ENCODE measurements at places on chromosomes 5 and 9. TPM values are rescaled to one million over a fixed set of nuclear protein-coding genes. Genes with fewer than 3 reads are reported as not detected.

CYLC2 gene
- not detected for total RNA-seq

C9orf85 gene
- 8.0 TPM for total RNA-seq

RMND5B gene
- 40.8 TPM for total RNA-seq

LCN1 gene
- total RNA-seq, result not detected

MRPL50 gene
- total RNA-seq, result 7.2 TPM

- H3K27ac ChIP-seq, result no peak overlapping the region
- H3K4me3 ChIP-seq, result no peak overlapping the region
These were observed 357.4 kb upstream of the CCNH start for GRCh38 chr5:87770016-87770570.

GRCh38 chr9:129412814-129413536, 207.9 kb downstream of the C9orf50 start:
- H3K36me3 ChIP-seq, result no peaks in the 10 kb centered on the region
- H3K4me3 ChIP-seq, result 0 out of 2 replicates have a peak overlapping the region, but pooled peaks have one; percentile 12
- peaks cover 36% of the 10 kb centered on the region for H3K4me1 ChIP-seq

- no peaks in the 10 kb centered on the region for H3K27me3 ChIP-seq
- H3K4me3 ChIP-seq, result no peak overlapping the region
- DNase-seq, result peak; percentile 48
- H3K27ac ChIP-seq, result peak overlapping the region; percentile 55
These were observed 7.5 kb upstream of the ANKRD33B start for GRCh38 chr5:10556289-10556807.

- no peak overlapping the region for H3K4me3 ChIP-seq
- no peaks in the 10 kb centered on the region for H3K4me1 ChIP-seq
- H3K36me3 ChIP-seq, result no peaks in the 10 kb centered on the region
- no peak overlapping the region for H3K27ac ChIP-seq
These were observed 280.0 kb downstream of the GAS1 start for GRCh38 chr9:86667307-86667706.

GRCh38 chr9:83431101-83432060, 106.8 kb downstream of the FRMD3 start:
- H3K4me1 ChIP-seq, result peaks cover 36% of the 10 kb centered on the region
- H3K4me3 ChIP-seq, result peak overlapping the region; percentile 23

DNA sequence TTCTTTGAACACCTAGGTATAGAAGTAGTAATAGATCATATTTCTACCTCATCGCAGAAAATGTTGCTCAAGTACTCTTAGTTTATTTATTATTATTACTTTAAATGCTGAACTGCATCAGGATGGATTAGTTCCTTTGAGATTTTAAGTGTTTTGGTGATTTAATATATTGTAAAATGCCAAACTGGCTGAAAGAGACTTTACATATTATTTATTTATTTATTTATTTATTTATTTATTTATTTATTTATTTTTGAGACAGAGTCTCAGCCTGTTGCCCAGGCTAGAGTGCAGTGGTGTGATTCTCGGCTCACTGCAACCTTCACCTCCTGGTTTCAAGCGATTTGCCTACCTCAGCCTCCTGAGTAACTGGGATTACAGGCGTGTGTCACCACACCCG, 42.3 kb downstream of the LMNB1 start:
- peaks cover 41% of the 10 kb centered on the region for H3K36me3 ChIP-seq
- no peaks in the 10 kb centered on the region for H3K27me3 ChIP-seq
- H3K27ac ChIP-seq, result no peak overlapping the region
- no peak overlapping the region for H3K4me3 ChIP-seq

DNA sequence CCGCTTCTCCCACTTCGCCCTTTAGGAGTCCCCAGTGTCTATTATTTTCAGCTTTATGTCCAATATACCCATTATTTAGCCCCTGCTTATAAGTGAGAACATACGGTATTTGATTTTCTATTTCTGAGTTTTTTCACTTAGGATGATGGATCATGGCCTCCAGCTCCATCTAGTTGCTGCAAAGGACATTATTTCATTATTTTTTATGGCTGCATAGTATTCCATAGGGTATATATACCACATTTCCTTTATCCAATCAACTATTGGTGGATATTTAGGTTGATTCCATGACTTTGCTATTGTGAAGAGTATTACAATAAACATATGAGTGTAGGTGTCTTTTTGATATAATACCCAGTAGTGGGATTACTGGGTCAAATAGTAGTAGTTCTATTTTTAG, 162.9 kb downstream of the FER start:
- H3K4me1 ChIP-seq, result no peaks in the 10 kb centered on the region
- no peaks in the 10 kb centered on the region for H3K36me3 ChIP-seq
- no peak for DNase-seq
- H3K27ac ChIP-seq, result no peak overlapping the region
- no peak overlapping the region for H3K4me3 ChIP-seq

- no peaks in the 10 kb centered on the region for H3K27me3 ChIP-seq
- no peaks in the 10 kb centered on the region for H3K36me3 ChIP-seq
- H3K27ac ChIP-seq, result no peak overlapping the region
- H3K4me3 ChIP-seq, result no peak overlapping the region
- H3K4me1 ChIP-seq, result no peaks in the 10 kb centered on the region
These were observed 255.8 kb upstream of the SLC24A2 start for GRCh38 chr9:20044686-20045085.

GRCh38 chr5:33338336-33339110, 102.2 kb upstream of the TARS1 start:
- H3K27me3 ChIP-seq, result no peaks in the 10 kb centered on the region
- H3K4me3 ChIP-seq, result no peak overlapping the region
- no peaks in the 10 kb centered on the region for H3K36me3 ChIP-seq

GRCh38 chr5:156963125-156963524, at the start of gene TIMD4:
TSS of gene TIMD4 (minus strand) at chr5:156963226. CDS start at chr5:156963198, 28 bp downstream.
- DNase-seq, result no peak
- H3K27ac ChIP-seq, result no peak within 1 kb of the TSS
- no peaks in the 10 kb centered on the region for H3K4me1 ChIP-seq

DNA sequence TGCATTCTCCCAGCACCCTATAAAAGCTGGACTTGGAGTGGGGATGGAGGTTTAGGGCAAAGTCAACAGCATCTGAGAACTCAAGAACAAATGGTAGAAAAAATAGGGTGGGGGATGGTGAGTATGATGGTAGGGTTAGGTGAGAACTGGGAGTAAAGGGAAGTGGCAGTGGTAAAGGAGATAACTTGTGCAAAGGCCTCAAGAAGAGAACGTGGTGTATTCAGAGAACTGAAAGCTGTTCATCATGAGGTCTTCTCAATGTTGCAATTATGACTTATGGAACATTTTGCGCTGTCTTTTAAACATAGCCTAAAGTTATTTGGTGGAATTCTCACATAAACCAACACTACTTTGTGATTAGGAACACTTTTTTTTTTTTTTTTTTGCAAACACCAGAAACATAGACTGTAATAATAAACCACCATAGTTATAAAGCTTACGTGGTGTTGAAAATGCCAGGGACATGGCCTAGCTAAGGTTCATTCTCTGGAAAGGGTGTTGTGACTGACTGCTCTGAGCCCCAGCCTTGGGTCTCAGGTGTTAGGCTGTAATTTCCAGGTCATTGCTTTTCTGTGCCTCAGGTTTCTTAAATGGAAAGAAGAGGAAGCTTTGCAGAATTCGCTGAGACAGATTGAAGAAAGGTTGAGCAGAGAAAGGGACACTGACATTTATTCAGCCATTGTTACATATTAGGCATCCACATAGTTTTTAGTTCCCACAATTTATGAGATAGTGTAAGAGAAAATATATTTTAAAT, 19.2 kb upstream of the TXNDC8 start:
- no peaks in the 10 kb centered on the region for H3K4me1 ChIP-seq
- no peak overlapping the region for H3K4me3 ChIP-seq
- no peaks in the 10 kb centered on the region for H3K27me3 ChIP-seq
- H3K27ac ChIP-seq, result no peak overlapping the region
- no peak for DNase-seq
- no peaks in the 10 kb centered on the region for H3K36me3 ChIP-seq

GRCh38 chr5:34604119-34604675, 51.9 kb upstream of the RAI14 start:
- no peaks in the 10 kb centered on the region for H3K36me3 ChIP-seq
- peaks cover 8% of the 10 kb centered on the region for H3K4me1 ChIP-seq
- H3K4me3 ChIP-seq, result no peak overlapping the region
- no peak for DNase-seq
- H3K27me3 ChIP-seq, result no peaks in the 10 kb centered on the region
- no peak overlapping the region for H3K27ac ChIP-seq

GRCh38 chr5:146079695-146080373, 25.5 kb downstream of the PLAC8L1 start:
- no peak overlapping the region for H3K4me3 ChIP-seq
- no peak overlapping the region for H3K27ac ChIP-seq
- no peaks in the 10 kb centered on the region for H3K36me3 ChIP-seq
- no peaks in the 10 kb centered on the region for H3K4me1 ChIP-seq
- H3K27me3 ChIP-seq, result no peaks in the 10 kb centered on the region
- DNase-seq, result no peak

- no peak for DNase-seq
- no peaks in the 10 kb centered on the region for H3K4me1 ChIP-seq
These were observed 78.4 kb downstream of the TMEM252 start for GRCh38 chr9:68462105-68462775.

- no peaks in the 10 kb centered on the region for H3K36me3 ChIP-seq
- H3K4me1 ChIP-seq, result no peaks in the 10 kb centered on the region
- no peak overlapping the region for H3K27ac ChIP-seq
- no peak for DNase-seq
- H3K27me3 ChIP-seq, result no peaks in the 10 kb centered on the region
These were observed 361.8 kb downstream of the KDM4C start for GRCh38 chr9:7119612-7120011.

- peaks cover 3% of the 10 kb centered on the region for H3K27me3 ChIP-seq
- no peak for DNase-seq
These were observed 31.2 kb upstream of the DTWD2 start for GRCh38 chr5:119019501-119019900.

DNA sequence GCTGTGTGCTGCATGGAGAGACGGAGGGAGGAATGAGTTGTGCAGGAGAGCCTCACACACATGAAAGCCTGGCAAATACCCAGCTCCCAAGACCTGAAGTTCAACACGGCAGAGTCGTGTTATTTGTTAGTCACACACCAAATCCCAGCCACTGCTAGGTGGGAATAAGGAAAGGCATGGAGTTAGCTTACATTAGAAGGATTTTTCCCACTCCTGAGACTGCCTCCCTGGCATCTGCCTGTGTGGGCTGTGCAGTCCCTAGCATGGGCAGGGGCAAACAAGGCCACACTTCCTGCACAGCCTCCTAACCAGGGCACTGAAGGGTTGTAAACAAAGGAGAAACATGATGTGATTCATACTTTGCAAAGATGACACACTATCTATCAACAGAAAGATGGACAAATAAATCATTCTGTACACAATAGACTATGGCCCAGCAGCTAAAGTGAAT, 306.8 kb downstream of the SPOCK1 start:
- no peaks in the 10 kb centered on the region for H3K4me1 ChIP-seq
- H3K4me3 ChIP-seq, result no peak overlapping the region
- H3K36me3 ChIP-seq, result no peaks in the 10 kb centered on the region
- H3K27me3 ChIP-seq, result no peaks in the 10 kb centered on the region
- H3K27ac ChIP-seq, result no peak overlapping the region

DNA sequence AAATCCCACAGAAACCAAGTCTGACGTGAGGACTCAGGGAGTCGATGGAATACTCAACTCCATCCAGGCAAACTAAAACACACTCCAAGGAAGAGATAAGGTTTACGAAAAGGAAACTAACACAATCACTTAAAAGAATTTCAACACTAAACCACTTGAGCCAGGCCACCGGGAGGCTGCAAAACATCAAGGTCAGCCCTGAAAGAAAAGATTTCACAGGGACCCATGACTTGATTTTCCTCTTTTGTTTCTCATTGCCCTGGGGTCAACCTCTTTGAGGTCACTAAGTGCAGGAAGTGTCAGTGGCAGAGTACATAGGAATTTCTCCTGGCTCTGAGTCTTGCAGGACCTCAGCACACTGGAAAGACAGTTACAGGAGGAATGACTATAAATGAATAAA, 77.8 kb upstream of the TARS1 start:
- no peak overlapping the region for H3K4me3 ChIP-seq
- no peak overlapping the region for H3K27ac ChIP-seq
- H3K4me1 ChIP-seq, result no peaks in the 10 kb centered on the region
- no peak for DNase-seq

- H3K27ac ChIP-seq, result no peak overlapping the region
- no peaks in the 10 kb centered on the region for H3K4me1 ChIP-seq
- no peaks in the 10 kb centered on the region for H3K27me3 ChIP-seq
- H3K36me3 ChIP-seq, result no peaks in the 10 kb centered on the region
- DNase-seq, result no peak
These were observed 415.1 kb downstream of the TMEM161B start for GRCh38 chr5:87853541-87853940.

DNA sequence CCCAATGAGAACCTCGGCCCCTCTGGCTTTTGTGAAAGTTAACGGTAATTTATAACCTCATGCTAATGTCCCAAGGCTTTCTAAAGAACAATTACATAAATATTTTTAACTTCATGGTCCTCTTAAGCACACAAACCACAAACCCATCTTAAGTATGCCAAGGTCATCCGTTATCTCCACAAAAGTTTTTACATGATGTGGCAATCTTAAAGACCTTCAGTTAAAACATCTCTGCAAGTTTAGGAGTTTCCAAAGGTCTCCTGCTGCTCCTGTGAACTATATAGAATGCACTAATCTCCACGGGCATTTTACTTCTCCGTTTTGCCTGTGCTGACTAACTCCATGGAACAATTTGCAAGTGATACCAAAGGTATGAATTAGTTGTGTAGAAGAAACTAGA, 228.2 kb downstream of the TLE1 start:
- no peak overlapping the region for H3K4me3 ChIP-seq
- no peaks in the 10 kb centered on the region for H3K4me1 ChIP-seq
- H3K27ac ChIP-seq, result no peak overlapping the region
- no peaks in the 10 kb centered on the region for H3K36me3 ChIP-seq
- DNase-seq, result no peak

- no peaks in the 10 kb centered on the region for H3K4me1 ChIP-seq
- no peak for DNase-seq
- H3K4me3 ChIP-seq, result no peak overlapping the region
- peaks cover 2% of the 10 kb centered on the region for H3K27me3 ChIP-seq
These were observed 82.0 kb downstream of the COL5A1 start for GRCh38 chr9:134723491-134724190.

- DNase-seq, result no peak
- peaks cover 27% of the 10 kb centered on the region for H3K4me1 ChIP-seq
- no peak overlapping the region for H3K27ac ChIP-seq
- H3K27me3 ChIP-seq, result no peaks in the 10 kb centered on the region
These were observed 82.6 kb downstream of the MYO10 start for GRCh38 chr5:16853518-16853917.

DNA sequence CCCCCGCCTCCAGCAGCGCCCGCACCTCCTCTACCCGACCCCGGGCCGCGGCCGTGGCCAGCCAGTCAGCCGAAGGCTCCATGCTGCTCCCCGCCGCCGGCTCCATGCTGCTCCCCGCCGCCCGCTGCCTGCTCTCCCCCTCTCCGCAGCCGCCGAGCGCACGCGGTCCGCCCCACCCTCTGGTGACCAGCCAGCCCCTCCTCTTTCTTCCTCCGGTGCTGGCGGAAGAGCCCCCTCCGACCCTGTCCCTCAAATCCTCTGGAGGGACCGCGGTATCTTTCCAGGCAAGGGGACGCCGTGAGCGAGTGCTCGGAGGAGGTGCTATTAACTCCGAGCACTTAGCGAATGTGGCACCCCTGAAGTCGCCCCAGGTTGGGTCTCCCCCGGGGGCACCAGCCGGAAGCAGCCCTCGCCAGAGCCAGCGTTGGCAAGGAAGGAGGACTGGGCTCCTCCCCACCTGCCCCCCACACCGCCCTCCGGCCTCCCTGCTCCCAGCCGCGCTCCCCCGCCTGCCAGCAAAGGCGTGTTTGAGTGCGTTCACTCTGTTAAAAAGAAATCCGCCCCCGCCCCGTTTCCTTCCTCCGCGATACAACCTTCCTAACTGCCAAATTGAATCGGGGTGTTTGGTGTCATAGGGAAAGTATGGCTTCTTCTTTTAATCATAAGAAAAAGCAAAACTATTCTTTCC, 19.3 kb downstream of the CDKN2A start:
- no peak overlapping the region for H3K27ac ChIP-seq
- no peaks in the 10 kb centered on the region for H3K36me3 ChIP-seq
- H3K4me3 ChIP-seq, result peak overlapping the region; percentile 18
- H3K4me1 ChIP-seq, result no peaks in the 10 kb centered on the region

All from Panc1 (cell line).